ENCODE measurements at places on chromosomes 4 and X.
A peak's percentile ranks its signal among the peaks of the same experiment; 100 is the strongest.

DNA sequence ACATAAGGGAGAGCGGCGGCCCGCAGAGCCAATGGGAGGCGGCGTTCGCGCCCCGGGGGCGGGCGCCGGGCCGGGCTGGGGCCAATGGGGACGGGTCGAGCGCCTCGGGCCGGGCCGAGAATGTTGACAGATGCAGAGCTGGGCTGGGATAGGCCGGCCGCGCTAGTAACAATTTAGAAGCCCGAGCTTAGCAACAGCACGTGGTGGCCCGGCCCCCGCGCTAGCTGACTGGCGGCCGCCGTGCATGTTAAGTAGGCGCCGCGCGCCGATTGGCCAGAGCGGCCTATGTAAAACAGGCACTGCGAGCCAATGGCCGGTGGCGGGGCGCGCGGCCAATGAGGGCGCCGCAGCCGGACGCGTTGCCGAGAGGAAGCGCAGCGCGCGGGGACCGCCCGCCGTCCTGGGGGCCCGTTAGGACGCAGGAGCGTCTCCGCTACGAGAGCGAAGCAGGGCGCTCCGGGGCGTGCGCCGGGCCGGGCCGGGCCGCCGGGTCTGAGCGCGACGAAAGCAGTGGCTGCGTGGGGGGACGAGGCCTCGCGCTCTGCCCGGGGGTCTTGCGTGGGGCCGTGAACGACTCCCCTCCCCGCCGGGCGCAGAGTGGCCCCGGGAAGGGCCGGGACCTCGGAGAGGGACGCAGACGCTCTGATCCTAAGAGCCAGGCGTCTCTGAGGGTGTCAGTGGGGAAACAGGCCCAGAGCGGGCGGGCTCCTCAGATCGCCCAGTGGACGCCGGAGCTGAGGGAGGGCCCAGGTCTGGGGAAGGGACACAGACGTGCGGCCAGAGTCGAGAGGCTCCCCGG, 435 bp upstream of the MXD4 start:
- DNase-seq, result peak; percentile 98

DNA sequence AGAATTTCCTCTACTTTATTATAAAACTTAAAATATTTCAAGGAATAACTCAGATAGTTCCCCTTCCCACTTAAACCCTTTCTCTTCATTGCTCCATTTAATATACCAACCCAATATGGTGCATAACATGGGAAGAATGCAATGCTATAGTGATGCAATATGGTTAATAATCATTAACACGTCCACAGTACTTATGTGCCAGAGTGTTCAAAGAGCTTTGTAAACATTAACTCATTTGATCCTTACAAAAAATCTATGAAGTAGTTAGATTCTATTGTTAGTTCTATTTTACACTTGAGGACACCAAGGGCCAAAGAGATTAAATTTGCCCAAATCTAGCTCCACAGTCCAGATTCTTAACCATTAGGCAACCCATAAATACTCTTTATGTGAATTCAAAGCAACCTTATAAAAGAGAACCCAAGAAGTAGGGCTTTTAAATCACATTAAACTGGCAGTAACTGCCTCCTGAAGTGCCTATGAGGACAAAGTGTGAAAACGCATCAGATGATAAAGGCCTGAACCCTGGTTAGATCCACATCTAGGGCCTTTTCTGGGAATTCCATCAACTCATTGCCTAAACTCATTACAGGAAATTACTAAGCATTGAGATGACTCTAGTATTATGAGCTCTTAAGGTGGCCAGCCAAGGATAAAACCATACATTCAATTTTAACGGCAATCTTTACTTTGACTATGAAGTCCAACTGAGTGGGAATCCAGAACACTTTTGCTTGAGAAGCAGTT, 94.3 kb downstream of the AREG start:
- no peak for DNase-seq

DNA sequence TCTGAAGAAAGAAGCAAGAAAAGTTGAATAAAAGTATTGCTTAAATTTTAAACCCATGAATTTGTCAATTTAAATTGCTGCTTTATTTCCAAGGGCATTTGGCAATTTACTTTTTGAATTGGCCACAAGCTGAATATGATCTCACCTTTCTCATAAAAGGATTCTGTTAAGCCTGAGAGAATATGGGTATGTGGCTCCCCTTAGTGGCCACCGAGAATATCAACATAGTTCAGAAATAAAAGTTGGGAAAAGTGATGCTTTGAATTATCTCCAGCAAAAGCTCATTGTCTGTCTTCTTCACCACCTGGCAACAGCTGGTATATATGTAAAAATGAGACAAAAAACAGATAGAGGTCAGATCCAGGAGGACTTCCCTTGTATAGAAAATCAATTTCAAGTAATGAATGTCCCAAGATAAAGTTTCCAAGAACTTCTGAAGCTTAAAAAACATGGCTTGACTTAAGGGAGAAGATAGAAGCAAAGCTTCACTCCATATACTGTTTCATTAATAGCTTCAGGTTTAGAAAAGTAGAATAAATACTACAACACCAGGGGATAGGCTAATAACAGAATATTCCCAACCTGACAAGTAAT, 290.7 kb upstream of the FAM241A start:
- no peak for DNase-seq

- DNase-seq, result no peak
Observed at GRCh38 chrX:150533863-150534262, 34.6 kb upstream of the MTM1 start.

GRCh38 chrX:34848281-34848680, 94.3 kb upstream of the FAM47B start:
- no peak for DNase-seq

DNA sequence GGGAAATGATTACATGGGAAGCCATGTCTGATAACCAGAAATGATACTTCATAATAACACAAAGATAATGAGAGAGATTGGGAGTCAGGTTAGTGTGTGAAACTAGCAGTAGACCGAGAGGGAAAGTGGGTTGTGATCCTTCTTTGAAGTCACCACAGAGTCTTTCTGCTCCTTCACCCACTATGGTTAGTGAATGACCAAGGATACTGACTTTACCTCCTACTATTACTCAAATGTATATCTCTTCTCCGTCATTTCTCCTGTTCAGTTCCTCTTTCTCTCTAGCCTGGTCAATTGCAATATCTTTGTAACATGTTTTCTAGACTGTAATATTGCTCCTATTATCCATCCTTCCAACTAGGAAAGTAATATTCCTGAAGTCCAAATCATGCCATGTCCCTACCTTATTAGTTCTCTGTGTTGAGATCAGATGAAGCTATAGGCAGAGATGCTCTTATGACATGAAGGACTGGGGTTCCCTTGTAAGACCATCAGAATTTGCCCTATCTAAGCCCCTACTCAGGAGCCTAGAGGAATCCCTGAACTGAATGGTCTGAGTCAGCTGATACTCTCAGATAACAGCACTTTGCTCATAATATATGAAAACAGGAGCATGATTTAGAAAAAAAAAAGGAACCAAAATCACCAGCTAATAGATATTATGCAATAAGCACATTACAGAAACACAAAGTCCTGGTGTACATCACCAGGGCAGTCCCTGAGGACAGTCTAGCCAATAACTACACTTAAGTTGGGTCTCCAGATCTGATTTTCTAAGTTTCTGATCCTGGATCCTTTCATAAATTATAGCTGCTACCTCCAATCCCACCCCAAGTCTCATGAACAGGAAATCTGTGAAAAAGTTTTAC, 81.2 kb downstream of the SHROOM3 start:
- no peak for DNase-seq

- no peak for DNase-seq
Observed at GRCh38 chr4:124790471-124790870, 77.9 kb upstream of the ANKRD50 start.

- no peak for DNase-seq
Observed at GRCh38 chr4:138789796-138790195, 225.8 kb upstream of the NOCT start.

GRCh38 chr4:12576409-12576808, 907.7 kb downstream of the RAB28 start:
- no peak for DNase-seq

DNA sequence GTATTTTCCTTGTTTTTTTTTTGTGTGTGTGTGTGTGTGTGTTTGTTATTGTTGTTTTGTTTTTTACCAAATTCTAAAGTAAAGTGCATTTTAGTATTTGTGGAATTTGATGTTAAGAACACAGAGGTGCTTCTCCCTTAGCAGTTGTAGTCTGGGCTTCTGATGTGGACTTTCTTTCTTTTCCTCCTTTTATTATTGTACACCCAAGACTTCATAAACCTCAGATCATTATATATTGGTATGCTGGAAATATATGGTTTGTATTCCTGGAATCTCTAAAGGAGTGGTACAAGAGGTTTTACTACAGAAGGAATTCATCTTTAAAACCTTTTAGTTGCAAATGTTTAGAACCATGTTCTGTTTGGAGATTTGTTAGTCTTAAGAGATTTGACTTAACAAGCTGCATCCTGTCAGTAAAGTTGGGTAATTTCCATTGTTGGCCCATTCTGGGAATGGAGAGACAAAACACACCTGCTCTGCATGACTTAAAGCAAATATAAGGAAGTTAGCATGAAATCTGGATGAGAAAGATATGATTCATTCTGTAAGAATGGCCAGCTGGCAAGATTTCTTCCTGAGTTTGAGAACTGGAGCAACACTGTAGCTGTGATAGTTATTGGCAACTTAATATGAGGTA, 64.0 kb downstream of the SMAD1 start:
- DNase-seq, result no peak
